NCI-H1930 (cell line): ENCODE measurements at places on chromosomes 2 and 18.

- no peak for DNase-seq
Observed at GRCh38 chr18:70390371-70391090, 101.7 kb downstream of the SOCS6 start.

DNA sequence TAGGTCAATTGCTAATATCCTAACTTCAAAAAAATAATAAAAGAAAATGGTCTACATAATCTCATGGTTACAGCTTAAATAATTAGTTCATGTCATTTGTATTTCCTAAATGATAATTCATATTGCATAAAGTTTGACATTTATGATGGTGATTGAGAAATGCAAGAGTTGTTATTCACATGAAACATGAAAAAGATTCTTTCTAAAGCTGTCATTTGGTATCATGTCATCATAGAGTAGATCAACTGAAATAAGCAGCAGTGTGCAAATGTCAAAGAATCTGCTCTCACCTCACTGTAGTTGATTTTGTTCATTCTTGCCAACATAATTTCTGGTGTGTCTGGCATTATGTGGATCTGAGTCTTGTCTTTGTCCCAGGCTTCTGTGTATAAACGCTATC, 95.3 kb downstream of the NEB start:
- DNase-seq = no peak

- DNase-seq = no peak
Observed at GRCh38 chr2:12173271-12173942, 427.0 kb downstream of the LPIN1 start.

DNA sequence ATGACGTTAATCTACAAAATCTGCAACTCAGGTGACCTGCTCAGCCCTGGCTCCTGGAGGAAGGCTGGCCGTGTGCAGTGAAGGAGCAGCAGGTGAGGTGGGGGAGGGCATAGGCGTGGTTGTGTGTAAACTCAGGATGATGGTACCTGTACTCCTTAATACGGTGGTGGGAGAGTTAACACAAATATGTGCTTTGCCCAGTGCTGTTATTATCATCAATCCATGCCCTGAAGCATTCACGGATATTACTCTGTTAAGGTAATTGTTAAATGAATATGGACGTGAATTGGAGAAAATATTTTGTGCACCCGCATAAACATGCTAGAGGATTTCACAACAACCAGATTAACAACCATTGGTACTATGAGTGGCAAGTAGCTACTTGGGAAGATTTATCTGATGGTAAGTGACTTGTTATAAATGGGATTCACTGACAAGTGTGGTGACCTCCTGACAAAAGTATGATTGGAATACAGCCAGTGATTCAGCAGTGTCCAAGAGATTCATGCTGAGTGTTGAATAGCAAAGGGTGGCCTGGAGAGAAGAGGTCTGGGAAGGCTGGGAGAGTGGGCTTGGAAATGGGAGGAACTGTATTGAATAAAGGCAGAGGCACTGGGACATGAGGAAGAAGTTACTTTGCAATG, 194.1 kb downstream of the TPGS2 start:
- DNase-seq = no peak

DNA sequence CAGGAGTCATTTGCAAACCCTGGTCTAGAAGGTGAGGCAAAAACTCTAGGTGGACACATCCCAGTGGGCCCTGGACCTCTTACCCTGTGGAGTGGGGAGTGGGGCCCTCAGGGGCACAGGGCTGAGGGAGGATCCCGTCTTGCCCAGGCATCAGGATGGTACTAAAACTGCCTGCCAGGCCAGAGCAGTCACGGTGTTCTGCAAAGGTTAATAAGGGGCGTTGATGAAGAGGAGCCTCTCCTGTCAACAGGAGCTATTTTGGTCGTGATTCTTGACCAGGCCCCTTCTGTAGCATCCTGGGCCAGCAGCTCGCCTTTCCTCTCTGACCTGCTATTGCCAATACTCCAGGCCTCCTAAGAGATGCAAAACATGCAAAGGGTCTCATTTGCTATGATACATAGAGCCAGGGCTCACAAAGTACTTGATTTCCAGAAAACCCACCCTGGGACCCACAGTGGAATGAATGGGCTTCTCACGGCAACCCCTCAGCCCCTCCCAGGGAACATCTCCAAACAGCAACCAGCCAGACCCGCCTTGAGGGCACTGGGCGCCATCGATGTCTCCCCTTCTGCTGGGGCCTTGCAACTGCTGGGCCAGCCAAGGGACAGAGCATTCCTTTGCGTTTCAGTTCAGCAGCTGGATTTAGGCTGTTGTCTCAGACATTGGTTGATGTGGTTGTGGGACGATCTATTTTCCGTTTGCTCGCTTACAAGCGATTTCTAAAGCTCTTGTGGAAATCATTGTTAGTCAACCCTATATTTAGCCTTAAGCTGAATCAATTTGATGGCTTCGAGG, 111.1 kb downstream of the PDCL3 start:
- DNase-seq = no peak

DNA sequence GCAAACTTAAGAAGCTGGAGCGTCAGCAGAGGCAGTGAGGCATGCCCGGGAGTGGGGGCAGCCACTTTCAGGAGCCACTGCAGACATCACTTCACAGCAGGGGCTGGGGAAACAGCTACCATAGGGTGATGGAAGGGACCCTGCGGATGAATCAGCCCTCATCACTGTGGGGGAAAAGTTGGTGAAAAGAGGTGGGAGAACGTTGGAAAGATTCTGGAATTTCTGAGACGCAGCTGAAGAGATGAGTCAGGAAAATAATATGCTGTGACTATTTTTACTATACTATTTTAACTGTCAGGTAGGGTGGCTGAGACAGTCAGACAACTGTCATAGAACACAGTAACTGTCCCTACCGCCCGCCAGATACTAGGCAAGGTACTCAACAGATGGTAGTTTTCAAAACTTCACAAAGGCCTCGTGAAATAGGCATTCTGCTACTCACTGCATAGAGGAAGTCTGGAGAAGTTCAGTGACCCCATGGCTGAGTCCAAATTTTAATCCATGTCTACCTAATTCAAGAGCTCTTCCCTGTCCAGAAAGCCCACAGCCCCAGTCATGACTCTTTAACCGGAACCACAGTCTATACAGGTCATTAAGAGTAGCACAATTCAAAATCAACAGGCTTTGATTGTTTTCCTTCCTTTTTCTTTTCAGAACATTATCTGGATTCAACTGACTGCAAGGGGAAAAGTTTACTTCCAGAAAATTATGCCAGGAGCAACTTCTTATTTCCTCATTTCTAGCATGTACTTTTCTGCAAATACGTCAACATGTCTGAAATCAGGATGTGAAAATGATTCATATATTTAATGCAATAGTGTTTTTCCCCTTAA, 39.3 kb upstream of the EPB41L3 start:
- DNase-seq = no peak

GRCh38 chr18:50397023-50397422, 22.2 kb downstream of the SKA1 start:
- no peak for DNase-seq

DNA sequence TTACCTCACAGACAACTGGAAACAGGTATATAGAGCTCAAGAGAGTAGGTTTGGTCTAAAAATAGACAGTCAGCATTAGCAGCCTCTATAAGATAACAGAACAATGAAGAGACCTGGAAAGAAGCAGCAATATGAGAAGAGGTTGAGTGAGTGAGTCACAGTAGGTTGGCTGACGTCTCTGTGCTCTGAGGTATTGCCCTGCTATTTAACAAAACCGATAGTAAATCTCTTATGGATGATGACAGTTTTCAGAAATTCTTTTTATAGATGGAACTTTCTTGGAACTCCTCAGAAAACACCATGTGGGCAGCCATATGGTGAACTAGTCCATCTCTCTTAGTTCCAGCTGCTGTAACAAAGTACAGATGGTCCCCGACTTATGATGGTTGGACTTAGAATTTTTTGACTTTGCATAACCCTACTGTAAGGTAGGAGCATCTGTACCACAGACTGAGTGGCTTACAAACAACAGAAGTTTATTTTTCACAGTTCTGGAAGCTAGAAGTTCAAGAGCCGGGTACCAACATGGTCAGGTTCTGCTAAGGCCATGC, 123.5 kb downstream of the MBD2 start:
- no peak for DNase-seq

- DNase-seq = no peak
Observed at GRCh38 chr18:32909798-32910561, 137.2 kb upstream of the KLHL14 start.

DNA sequence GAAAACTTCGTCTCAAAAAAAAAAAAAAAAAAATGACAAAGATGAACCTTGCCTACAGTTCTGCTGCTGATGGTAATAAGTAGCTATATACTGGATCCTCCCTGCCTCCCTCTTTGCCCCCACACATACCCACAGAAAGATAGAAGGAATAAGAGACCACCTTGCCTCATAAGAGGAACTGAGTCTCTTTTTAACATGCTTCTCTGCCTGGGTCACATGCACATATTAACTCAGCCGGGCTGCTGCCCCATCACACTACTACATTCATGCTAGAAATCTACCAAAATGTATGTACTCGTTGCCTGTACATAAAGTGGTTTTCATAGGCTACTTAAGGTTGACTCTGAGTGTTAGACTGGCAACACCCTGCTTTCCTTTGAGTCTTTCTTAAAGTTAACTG, 78.9 kb upstream of the B3GNT2 start:
- no peak for DNase-seq

- DNase-seq = no peak
Observed at GRCh38 chr18:63206433-63207142, 113.0 kb downstream of the BCL2 start.

DNA sequence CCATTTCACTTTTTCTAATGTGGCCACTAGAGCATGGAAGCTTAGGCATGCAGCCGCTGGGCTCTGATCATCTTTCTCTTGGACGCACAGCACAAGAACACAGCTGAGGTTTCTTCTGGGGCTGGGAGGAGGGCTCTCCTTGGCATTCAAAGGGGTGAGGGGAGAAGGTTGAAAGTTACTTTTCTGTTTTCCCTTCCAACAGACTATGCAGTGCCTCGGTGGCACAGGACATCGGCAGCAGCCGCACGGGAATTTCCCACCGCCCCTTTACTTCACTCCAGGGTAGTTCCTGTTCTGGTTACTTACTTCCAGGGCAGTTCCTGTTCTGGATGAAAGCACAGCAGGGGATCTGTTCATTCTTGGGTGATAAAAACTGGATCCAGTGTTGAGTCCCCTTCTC, 18.9 kb upstream of the MAL start:
- no peak for DNase-seq

GRCh38 chr2:241020629-241021190, 22.3 kb downstream of the SNED1 start:
- no peak for DNase-seq

- no peak for DNase-seq
Observed at GRCh38 chr2:15953147-15953630, 12.8 kb downstream of the MYCN start.

- DNase-seq = no peak
Observed at GRCh38 chr2:72794572-72794971, 31.3 kb downstream of the EXOC6B start.

DNA sequence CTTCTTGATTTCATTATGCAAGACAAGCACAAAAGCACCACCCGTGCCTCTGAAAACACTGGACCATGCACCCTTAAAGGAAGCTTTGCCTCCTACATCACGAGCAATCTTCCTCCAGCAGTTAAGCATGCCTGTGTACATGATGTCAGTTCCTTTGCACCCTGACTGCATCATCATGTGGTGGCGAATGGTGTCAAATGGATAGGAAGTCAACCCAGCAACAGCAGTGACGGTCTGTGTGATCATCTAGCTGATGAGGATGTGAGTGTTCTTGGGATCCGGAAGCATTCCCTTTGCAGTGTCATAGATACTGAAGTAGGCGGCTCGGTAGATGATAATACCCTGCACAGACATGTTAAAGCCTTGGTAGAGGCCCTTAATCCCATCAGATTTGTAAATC, 240.7 kb upstream of the FAM98A start:
- no peak for DNase-seq

- peak; percentile 46 for DNase-seq
Observed at GRCh38 chr2:55490554-55490953, 29.0 kb upstream of the CFAP36 start.

DNA sequence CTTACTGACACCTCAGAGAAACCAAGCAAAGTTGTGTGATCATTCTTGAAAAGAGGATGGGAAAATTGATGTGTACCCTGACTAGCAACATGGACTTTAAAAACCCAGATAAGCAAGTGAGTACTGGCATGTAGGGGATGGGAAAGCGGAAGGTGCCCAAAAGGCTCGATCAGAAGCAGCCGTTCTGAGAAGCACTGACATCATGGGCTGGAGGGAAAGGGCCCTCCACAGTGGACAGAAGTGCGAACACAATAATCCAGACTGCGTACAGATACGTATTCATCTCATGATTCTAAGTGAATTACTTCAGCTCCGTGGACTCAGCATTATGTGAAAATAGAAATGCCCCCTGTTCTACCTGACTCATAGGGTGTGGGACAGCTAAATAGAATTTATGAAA, 42.2 kb downstream of the CDH2 start:
- DNase-seq = no peak

- no peak for DNase-seq
Observed at GRCh38 chr2:109280804-109281203, 151.8 kb downstream of the SH3RF3 start.

GRCh38 chr2:224973112-224974016, 68.9 kb downstream of the DOCK10 start:
- DNase-seq = no peak

DNA sequence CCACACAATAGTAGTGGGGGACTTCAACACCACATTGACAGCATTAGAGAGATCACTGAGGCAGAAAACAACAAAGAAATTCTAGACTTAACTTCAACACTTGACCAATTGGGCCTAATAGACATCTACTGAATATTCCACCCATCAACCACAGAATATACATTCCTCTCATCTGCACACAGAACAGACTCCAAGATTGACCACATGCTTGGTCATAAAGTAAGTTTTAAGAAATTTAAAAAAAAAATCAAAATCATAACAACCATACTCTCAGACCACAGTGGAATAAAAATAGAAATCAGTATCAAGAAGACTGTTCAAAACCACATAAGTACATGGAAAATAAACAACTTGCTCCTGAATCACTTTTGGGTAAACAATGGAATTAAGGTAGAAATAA, 9.0 kb upstream of the FLACC1 start:
- no peak for DNase-seq

DNA sequence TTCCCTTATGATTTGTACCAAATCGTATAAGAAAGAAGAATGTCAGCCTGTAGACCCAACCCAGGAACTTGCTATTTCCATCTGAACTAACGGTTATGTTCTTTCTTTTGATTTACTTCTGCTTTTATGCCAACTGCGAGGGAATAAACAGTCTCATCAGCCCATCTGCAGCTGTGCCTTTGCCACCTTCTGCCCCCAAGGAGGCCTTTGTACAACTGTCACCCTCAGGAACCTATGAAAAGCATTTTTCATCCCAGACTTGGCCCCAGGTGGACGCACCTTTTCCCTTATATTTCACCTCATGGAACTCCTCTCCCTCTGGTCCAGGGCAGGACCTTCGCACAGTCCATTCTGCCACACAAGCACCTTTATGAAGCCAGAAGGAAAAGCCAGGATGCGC, 109.8 kb downstream of the AOX1 start:
- no peak for DNase-seq

DNA sequence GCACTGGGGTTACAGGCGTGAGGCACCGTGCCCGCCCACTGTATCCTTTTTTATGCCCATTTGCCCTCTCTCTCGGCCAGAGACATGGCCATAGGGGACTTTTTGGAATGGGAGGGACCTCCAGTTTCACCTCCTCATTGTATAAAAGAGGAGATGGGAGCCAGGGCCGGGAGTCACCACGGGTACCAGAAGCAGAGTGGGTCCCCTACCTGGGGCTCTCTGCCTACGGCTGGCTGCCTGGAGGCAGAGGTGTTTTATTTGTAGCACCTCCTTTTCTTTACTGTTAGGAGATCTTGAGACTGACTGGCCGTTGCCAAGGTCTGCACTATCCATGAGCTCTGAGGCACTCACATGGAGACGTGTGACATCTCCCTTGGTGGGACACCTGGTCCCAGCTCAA, 162.8 kb downstream of the LDLRAD4 start:
- no peak for DNase-seq
